ENCODE measurements at places on chromosomes 3 and 15. TPM values are rescaled to one million over a fixed set of nuclear protein-coding genes. Genes with fewer than 3 reads are reported as not detected.

SPTBN5 gene
- total RNA-seq, result not detected

RTP4 gene
- total RNA-seq, result not detected

GOLGA8K gene
- total RNA-seq, result not detected

ERC2 gene
- total RNA-seq, result 24.8 TPM

CATSPER2 gene
- total RNA-seq, result 1.5 TPM

SH2D7 gene
- not detected for total RNA-seq

SPESP1 gene
- not detected for total RNA-seq

EPHB1 gene
- 9.1 TPM for total RNA-seq

CHMP2B gene
- 34.5 TPM for total RNA-seq

HDC gene
- not detected for total RNA-seq

CASR gene
- not detected for total RNA-seq

AP3S2 gene
- 77.1 TPM for total RNA-seq

NTRK3 gene
- 2.4 TPM for total RNA-seq

PLAAT1 gene
- 5.0 TPM for total RNA-seq

EHD4 gene
- 6.9 TPM for total RNA-seq

PP2D1 gene
- total RNA-seq, result not detected

PSTPIP1 gene
- total RNA-seq, result 0.77 TPM

GPR160 gene
- 4.3 TPM for total RNA-seq

ZBTB47 gene
- total RNA-seq, result 4.4 TPM

LMOD3 gene
- total RNA-seq, result not detected

LMAN1L gene
- not detected for total RNA-seq
